ENCODE measurements at places on chromosomes 7 and 10.

DNA sequence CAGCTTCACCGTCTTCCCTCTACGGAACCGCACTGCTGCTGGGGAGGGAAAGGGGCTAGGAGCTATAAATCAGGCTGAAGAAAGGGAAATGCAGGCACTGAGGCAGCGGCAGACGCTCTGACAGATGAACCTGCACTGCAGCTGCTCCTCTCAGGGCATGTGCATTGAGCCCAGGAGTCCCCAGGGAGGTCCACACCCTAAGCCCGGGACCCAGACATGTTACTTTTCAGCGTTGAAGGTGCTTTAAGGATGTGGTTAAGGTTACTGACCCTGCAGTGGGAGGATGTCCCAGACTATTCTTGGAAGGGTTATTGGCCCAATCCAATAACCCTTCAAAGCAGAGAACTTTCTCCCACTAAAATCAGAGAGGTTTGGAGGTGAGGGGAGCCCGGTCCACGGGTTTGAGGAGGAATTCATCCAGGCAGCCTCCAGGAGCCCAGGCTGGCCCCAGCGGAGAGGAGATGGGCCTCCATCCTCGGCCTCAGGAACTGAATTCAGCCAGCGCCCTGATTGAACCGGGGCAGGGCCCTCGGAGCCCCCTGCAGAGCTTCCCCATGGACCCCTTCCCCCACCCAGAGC, 75.4 kb downstream of the ADARB2 start:
- DNase-seq, result no peak

DNA sequence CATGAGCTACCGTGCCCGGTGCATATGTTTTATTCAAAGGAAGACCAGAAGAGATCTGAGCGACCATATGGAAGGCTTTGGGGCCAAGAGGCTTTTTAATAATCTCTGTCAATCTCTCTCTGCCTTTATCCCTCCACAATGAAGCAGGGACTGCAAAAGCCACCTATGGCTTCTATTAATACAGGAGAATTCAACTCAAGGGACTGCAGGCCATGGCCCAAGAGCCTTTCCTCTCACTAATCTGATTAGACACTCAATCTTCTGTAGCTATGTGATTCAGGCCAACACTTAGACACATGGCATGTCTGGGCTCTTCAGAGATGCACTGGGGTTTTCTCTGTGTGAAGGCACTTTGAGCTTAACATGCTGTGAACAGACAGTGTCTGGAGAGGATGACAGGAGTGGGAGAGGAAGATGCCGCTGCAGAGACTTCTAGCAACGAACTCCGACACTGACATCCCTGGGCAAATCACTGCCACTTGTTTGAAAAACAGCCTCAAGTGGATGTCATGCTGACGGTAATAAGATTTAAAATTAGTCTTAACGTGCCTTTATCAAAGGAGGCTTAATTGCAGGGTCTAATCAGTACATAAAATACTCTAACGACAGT, 114.4 kb upstream of the AOAH start:
- DNase-seq, result no peak

DNA sequence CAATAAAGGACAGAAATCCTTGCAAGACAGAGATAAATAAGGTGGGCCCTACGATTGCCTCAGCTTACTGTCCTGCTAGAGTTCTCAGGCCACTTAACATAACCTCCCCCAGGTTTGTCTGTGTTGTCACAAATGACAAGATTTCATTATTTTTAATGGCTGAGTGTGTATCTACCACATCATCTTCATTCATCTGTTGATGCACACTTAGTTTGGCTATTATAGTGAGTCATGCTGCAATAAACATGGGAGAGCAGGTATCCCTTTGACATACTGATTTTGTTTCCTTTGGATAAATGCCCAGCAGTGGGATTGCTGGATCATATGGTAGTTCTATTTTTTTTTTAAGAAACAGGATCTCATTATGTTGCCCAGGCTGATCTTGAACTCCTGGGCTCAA, 60.6 kb downstream of the PRTFDC1 start:
- DNase-seq, result no peak

DNA sequence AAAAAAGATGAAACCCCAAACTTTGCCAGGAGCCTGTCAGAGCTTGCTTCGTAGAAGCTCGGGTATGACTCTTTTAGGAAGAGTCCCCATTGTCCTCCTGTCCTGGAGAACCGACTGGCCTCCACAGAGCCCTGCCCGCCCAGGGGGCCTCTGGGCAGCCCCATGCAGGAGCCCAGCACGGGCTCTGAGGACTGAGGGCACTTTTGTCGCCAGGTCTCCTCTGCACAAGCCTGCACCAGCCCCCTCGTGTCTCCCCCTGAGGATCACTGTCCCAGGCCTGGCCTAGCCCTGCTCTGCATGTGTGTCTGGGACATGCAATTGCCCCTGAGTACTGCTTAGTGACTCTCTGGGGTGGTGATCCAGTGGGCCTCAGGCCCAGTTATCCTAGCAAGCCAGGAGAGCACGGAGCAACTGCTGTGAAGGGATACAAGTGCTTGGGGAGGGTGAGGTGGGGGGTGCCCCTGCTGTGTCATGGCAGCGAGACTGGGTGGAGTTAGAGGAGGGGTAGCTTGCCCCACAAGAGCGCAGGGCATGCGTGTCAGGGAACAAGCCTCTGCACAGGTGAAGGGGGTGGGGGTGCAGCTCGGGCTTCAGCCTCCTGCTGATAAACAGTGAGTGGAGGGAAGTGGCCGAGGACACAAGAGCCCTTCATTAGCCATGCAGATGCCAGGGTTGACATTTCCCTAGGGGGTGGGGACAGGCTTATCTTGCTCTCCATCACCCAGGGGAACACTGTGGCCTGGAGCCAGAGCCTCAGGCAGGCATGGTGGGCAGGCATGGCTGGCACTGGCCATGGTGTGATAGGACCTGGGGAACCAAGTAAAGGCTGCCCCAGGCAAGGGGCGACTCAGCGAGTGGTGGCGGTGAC, 143.4 kb downstream of the C10orf105 start:
- DNase-seq, result no peak

- no peak for DNase-seq
Measured at GRCh38 chr10:60363187-60363586, 26.5 kb downstream of the ANK3 start.

- peak; percentile 88 for DNase-seq
Measured at GRCh38 chr7:876972-877311, 588 bp downstream of the GET4 start.

DNA sequence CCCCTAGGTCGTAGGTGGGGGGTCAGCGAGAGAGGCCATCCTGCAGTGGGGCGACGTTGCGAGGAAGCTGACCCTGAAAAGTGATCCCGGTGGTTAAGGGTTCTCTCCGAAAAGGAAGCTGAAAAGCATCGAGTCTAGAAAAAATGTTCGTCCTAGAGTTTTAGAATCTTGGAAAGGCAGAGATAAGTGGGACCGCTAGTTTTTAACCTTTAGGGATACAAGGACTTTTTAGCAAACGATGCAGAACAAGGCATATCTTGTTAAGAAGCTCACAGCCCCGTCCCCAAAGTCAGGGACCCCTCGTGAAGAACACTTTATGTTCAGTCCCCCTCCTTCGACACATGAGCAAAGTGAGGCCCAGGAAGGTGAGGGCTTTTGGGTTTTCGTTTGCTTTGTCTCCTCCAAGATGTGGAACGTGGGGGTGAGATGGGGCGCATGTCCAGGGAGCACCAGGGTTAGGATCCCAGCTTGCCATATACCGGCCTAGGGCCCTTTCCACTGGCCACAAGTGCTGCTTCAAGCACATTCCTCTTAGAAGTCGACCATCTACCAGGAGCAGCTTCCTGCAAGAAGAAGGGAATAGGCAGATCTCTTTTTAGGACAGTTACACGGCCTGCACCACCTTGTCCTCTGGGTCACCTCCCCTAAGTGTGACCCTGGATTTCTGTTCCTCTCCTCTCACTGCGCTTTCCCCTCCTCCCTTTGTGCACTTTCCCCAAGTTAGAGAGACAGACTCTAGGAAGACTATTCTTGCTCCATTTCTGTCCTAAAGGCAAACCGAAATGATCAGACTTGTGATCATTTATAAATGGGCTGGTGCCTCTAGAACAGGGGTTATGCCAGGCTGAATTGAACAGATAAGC, 969 bp downstream of the SLC35G1 start:
- no peak for DNase-seq

- no peak for DNase-seq
Measured at GRCh38 chr10:110209454-110209925, 2.1 kb downstream of the MXI1 start.

- no peak for DNase-seq
Measured at GRCh38 chr7:52017802-52018679, 701.4 kb upstream of the COBL start.

- DNase-seq, result no peak
Measured at GRCh38 chr10:47028466-47028865, 117.2 kb downstream of the PTPN20 start.

GRCh38 chr7:22482503-22482902, 17.5 kb downstream of the STEAP1B start:
- no peak for DNase-seq

- no peak for DNase-seq
Measured at GRCh38 chr7:151940048-151940811, 16.0 kb upstream of the GALNTL5 start.

DNA sequence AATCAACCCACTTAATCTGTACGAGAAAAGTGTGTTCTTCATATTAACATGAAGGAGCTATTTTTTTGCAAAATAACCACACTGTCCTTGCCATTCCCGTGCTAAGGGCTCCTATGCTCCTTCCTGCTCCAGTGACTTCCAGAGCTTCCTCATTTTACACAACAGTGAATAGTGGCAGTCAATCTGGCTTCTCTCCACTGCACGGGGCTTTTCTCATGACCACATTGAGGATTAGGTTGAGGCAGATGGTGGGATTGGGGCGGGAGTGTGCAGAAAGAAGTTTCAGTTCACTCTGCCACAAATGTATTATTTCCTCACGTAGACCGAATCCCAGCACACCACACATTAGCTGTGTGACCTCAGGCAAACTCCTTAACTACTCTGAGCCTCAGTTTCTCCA, 235.1 kb downstream of the ARHGAP12 start:
- DNase-seq, result no peak

- DNase-seq, result no peak
Measured at GRCh38 chr7:122556873-122557542, 141.9 kb downstream of the RNF133 start.

GRCh38 chr10:73485320-73485719, 10.5 kb downstream of the PPP3CB start:
- no peak for DNase-seq

DNA sequence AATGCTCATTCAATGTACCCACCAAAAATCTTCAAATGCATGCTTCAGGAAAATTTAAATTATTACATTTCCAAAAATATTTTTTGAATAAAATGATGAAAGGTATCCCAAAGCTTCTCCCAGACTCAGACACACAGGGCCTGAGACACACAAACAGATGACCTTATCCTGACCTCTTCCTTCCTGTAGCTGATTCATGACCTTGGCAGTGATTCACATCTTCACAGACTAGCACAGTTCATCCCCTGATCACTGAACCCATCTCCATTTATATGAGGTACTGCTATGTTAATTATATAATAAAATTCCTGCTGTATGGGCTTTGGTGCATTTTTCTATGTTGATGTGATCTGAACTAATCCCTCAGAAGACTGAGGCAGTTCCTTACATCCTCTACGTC, 265.0 kb upstream of the GLI3 start:
- no peak for DNase-seq

DNA sequence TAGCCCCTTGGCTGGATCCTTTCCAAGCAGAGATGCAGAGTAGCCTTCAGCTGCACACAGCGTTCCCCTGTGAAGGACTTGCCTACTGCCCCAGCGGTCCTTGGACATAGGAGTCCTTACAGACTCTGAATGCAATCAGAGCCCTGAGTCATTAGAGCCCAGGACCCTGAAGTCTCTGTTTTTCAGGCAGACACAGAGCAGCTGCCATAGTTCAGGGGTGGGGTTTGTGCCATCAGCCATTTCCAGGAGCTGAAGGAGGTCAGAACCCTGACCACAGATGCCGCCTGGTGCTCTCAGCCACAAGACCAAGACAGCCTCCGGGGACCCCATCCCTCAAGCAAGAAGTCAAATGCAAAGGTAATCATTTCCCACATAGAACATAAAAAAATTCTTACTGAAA, 32.8 kb upstream of the WDFY4 start:
- DNase-seq, result no peak

DNA sequence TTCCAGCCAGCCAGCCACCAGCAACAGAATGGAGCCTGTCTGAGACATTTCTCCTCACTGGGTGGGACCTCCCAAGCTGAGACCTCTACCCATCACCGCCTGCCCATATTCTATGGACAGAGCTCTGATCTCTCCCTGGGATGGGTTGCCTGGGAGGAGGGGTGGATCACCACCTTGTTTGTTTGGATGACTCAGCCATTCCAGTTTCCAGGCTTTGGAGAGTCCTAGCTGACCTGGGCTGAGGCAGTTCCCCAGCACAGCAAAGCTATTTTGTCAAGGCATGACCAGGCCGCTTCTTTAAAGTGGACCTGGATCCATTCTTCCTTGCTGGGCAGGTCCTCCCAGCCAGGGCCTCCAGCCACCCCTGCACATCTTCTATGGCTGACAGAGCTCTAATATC, 982.3 kb downstream of the DNAJB9 start:
- DNase-seq, result no peak

- DNase-seq, result no peak
Measured at GRCh38 chr7:37601321-37601720, 82.2 kb upstream of the GPR141 start.

DNA sequence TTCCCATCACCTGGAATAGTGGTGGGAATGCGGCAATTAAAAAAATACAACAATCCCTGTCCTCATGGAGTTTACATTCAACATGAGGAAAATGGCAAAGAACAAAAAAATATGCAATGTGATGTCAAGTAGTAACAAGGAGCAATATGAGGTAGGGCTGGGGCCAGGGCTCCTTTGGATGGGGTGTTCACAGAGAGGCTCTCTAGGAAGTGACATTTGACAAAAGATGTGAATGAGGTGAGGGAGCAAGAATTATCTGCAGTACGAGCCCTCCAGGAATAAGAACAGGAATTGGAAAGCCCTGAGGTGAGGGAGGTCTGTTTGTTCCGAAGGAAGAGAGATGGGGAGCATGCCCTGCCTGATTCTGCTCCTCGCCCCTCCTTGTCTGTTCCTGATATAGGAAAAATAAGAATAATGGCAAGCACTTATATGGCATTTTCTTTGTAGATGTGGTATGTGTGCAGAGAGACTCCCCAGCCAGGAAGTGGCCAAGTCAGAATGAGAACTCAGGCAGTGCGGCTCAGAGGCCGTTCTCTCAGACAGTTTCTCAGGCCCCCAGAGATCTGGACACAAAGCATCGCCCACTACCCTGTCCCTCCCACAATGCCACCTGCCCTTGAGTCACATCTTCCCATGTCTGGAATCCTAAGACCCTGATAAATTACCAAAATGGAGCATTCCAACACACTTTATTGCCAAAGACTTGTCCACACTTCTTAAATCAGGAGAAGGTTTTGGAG, 105.6 kb downstream of the APBB1IP start:
- DNase-seq, result no peak

GRCh38 chr10:97539523-97540200, 32.9 kb upstream of the ANKRD2 start:
- DNase-seq, result peak; percentile 85

- DNase-seq, result no peak
Measured at GRCh38 chr7:43658718-43659548, 70.4 kb downstream of the COA1 start.

DNA sequence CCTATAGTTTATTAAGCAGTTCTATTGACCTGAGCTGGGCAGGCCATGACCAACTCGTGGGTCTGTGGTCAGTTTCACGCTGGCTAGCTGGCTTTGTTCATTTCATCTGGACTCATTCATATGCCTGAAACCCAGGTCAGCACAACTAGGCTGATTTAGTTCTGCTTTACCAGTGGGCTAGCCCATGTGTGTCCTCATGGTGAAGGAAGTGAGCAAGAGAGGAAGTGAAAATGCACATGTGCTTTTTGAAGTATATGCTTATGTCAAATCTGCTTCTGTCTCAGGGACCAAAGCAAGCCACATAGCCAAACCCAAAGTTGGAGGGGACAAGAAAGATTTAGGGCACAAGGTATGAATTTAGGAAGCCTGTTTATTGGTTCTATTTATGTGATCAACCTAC, 154.5 kb downstream of the RNF133 start:
- DNase-seq, result no peak
